ENCODE measurements at places on chromosomes 12 and 14.

- DNase-seq: no peak
Measured at GRCh38 chr14:88089445-88089844, 84.5 kb downstream of the GPR65 start.

DNA sequence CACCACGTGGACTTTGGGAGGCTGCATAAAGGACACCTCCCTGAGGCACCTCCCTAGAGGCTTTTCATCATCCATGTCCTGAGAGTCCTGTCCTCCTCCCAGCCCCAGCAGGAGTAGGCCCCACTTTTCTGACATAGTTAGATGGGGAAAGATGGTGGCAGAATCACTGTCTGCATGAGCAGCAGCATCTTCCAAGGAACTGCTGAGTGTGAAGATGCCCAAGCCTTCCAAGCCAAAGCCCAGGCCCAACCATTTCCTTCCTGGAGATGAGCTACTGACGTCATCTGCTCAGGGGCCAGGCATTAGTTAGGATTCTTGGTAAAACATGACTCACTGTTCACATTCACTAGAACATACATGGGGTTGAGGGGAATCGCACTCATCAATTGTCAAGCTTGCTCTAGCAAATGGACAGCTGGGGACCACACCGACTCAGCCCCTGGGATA lies 37.3 kb downstream of the VDR start:
- peak; percentile 90 for DNase-seq

DNA sequence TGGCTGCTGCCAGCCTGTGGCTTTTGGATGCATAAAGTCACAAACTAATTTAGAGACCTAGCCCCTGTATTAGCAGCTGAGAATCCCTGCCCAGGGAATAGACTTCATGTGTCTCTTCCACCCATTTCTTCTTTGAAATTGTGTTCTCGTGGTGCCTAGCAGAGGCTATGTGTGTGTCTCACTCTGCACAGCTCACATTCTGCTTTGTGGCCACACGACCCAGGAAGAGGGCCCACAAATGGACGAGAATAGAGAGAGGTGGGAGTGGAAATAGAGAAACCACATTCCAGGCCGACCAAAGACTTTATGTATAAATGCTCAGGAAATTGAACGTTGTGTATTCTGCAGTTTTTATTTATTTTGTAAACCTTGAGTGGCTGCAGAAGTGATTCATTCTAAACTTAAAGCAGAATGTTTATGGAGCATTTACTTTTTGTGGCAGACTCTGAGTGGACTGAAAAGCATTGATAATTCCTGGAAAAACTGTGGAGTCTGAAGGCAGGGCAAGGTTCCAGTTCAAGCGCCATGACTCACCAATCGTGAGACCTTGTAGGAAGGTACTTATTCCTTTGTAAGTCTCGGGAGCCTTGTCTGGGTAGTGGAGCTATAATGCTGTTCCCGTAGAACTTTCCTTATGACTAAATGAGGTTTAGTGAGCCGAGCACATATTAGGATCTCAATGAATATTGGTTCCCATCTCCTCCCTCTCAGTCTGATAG lies 9.1 kb downstream of the B4GALNT3 start:
- no peak for DNase-seq

- DNase-seq: no peak
Measured at GRCh38 chr12:26122061-26122680, 2.7 kb downstream of the BHLHE41 start.

GRCh38 chr12:91307957-91308670 lies 125.5 kb upstream of the DCN start:
- DNase-seq: no peak

DNA sequence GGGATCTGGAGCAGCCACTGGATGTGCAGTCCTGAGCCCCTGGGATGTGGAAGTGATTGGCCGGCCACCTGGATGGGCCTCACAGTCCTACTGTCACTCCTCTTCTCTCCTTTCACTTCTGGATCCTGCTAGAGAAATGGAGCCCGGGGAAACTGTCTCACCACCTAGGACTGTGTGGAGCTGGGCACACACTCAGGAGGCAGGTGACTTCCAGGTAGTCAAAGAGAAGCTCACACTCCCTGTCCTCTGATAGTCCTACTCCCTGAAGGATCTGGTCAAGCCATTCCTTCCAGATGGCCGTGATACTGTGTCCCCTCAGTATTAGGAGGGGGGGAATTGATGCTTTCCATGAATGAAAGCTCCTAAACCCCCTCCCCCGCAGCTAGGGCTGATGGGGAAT lies 201.1 kb downstream of the ZFP36L1 start:
- no peak for DNase-seq

GRCh38 chr12:10562306-10562933 lies 51.0 kb downstream of the MAGOHB start:
- DNase-seq: peak; percentile 70

GRCh38 chr12:106854723-106855122 lies 80.2 kb downstream of the RIC8B start:
- no peak for DNase-seq
